ENCODE measurements at places on chromosomes 4 and X.

DNA sequence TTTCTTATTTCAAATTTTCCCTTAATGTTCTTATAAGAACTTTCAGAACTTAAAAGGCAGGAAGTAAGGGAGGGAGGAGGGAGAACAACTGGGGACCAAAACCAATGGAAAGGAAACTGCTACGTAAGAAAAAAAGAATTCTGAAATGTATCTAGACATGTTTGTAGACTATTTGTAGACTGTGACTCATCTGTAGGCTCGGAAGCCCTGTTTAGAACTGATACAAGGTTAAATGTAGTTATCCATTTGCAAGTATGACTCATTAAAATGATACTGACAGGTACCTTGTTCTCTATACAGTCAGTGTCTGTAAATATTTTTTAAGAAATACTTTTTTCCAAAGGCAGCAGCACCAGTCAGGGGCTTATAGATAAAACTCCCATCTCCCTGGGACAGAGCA lies 202.0 kb downstream of the DHX15 start:
- no peaks in the 10 kb centered on the region for H3K27me3 ChIP-seq
- no peak for DNase-seq
- H3K36me3 ChIP-seq, result no peaks in the 10 kb centered on the region
- no peaks in the 10 kb centered on the region for H3K4me1 ChIP-seq
- H3K4me3 ChIP-seq, result no peak overlapping the region

GRCh38 chr4:14888790-14889572 lies 113.3 kb upstream of the CPEB2 start:
- H3K27ac ChIP-seq, result no peak overlapping the region
- H3K27me3 ChIP-seq, result no peaks in the 10 kb centered on the region
- H3K4me3 ChIP-seq, result no peak overlapping the region
- no peaks in the 10 kb centered on the region for H3K36me3 ChIP-seq
- no peaks in the 10 kb centered on the region for H3K4me1 ChIP-seq

DNA sequence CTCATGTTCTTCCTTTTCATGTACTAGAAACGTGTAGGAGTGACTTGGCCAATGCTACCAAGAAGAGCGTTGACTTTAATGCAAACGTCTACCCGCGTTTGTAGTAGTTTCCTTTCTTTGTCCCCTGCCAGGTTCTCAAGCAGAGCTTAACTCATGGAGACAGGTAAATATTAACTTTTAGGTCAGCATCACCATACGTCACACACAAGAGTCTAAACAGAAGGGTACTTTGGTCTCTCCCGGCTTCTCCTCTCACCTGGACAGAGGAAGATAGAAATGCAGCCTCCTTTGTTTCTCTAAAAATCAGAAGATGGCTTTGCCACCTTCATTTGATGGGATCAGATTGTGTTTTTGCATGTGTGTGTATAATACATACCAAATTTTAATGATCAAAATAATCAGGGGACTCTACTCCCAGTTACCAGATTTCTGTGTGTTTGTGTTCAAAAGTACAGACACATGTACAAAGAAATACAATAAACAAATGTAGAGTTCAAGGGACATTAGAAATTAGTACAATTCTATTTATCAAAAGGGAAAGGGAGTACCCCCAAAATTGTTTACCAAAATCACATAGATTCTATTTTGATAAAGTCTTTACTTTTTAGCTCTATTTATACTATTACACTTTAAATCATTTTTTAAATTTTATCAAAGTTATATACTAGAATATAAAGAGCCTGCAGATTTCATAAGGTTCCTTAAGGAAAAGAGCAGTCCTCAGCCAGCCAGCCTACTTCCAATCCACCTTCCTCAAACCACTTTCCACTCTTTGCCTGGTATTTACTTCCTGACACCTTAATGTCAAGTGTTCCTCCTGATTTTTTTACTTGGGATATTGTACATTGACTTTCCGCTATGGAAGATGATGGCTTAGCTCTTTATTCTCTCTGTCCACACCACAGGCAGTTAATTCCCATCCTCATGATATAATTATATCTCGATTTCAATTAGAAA lies 195.5 kb downstream of the RELL1 start:
- H3K36me3 ChIP-seq, result no peaks in the 10 kb centered on the region
- H3K27ac ChIP-seq, result peak overlapping the region; percentile 56
- no peaks in the 10 kb centered on the region for H3K27me3 ChIP-seq
- no peak overlapping the region for H3K4me3 ChIP-seq

- H3K4me3 ChIP-seq, result no peak overlapping the region
- H3K4me1 ChIP-seq, result no peaks in the 10 kb centered on the region
- DNase-seq, result no peak
- H3K36me3 ChIP-seq, result no peaks in the 10 kb centered on the region
- no peak overlapping the region for H3K27ac ChIP-seq
These were observed 20.5 kb downstream of the PSMD10 start for GRCh38 chrX:108070891-108071290.

DNA sequence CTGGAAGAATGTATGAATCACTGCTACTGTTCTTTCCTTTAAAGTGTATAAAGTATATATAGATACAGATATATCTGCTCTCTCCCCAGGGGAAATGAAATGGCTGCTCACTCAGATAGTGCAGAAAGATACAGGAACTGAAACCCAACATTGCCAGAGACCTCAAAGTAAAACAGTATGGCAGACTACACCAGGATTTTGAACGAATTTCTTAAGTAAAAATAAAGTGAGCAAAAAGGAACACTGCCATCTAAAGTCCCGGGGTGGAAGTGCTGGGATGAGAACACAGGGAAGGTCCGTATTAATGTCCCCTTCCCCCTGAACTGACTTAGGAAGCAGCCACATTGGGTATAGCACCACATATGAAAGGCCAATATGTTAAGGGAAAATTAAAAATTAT lies 93.4 kb downstream of the TMA16 start:
- no peaks in the 10 kb centered on the region for H3K4me1 ChIP-seq
- H3K4me3 ChIP-seq, result no peak overlapping the region
- H3K27ac ChIP-seq, result no peak overlapping the region

GRCh38 chr4:3202836-3203820 lies 45.8 kb upstream of the MSANTD1 start:
- peaks cover 37% of the 10 kb centered on the region for H3K4me1 ChIP-seq
- peaks cover 20% of the 10 kb centered on the region for H3K36me3 ChIP-seq
- peak overlapping the region; percentile 86 for H3K27ac ChIP-seq

- H3K36me3 ChIP-seq, result no peaks in the 10 kb centered on the region
- no peak for DNase-seq
- H3K4me3 ChIP-seq, result no peak overlapping the region
- peaks cover 60% of the 10 kb centered on the region for H3K4me1 ChIP-seq
These were observed 3.3 kb downstream of the MYL5 start for GRCh38 chr4:677431-678293.

GRCh38 chr4:143118663-143119062 lies 66.1 kb upstream of the USP38 start:
- no peaks in the 10 kb centered on the region for H3K27me3 ChIP-seq
- no peaks in the 10 kb centered on the region for H3K4me1 ChIP-seq
- no peak overlapping the region for H3K27ac ChIP-seq
- no peaks in the 10 kb centered on the region for H3K36me3 ChIP-seq
- no peak overlapping the region for H3K4me3 ChIP-seq

- peak; percentile 80 for DNase-seq
- peak overlapping the region; percentile 96 for H3K27ac ChIP-seq
- H3K4me1 ChIP-seq, result peaks cover 47% of the 10 kb centered on the region
These were observed 836 bp upstream of the LNX1 start for GRCh38 chr4:53592122-53592521.

GRCh38 chrX:136712650-136713310 lies 64.8 kb downstream of the CD40LG start:
- H3K4me3 ChIP-seq, result no peak overlapping the region
- H3K27me3 ChIP-seq, result no peaks in the 10 kb centered on the region
- H3K36me3 ChIP-seq, result no peaks in the 10 kb centered on the region

DNA sequence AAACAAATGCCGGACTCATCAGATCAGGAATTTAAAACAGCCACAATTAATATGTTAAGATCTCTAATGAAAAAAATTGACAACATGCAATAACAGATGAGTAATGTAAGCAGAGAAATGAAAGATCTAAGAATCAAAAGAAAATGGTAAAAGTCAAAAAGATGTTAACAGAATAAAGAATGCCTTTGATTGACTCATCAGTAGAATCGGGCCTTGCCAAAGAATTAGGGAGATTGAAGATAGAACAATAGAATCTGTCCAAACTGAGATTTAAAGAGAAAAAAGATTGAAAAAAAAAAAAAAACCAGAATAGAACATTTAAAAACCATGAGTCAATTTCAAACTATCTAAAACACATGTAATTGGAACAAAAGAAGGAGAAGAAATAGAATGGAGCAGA lies 25.9 kb upstream of the GUCY1A1 start:
- H3K4me1 ChIP-seq, result no peaks in the 10 kb centered on the region
- H3K27ac ChIP-seq, result no peak overlapping the region
- DNase-seq, result no peak
- no peaks in the 10 kb centered on the region for H3K36me3 ChIP-seq
- H3K27me3 ChIP-seq, result no peaks in the 10 kb centered on the region

DNA sequence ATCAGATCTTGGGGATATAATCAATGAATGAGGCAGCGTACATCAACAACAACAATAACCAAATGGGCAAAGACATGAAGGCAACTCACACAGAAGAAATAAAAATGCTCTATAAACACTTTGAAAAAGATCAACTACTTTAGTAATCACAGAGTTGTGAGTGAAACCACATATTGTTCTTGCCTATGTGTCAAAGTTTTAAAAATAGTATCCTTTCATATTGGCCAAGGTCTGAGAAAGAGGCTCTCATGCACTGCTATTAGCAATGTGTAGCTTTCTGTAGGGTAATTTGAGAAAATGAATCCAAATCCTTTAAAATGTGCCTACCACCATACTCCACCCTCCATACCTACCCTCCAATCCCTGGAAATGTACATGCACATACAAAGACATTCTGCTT lies 25.0 kb downstream of the COQ2 start:
- H3K4me3 ChIP-seq, result no peak overlapping the region
- H3K36me3 ChIP-seq, result no peaks in the 10 kb centered on the region
- peaks cover 15% of the 10 kb centered on the region for H3K4me1 ChIP-seq

GRCh38 chr4:105624530-105624929 lies 72.1 kb downstream of the ARHGEF38 start:
- H3K27me3 ChIP-seq, result no peaks in the 10 kb centered on the region

DNA sequence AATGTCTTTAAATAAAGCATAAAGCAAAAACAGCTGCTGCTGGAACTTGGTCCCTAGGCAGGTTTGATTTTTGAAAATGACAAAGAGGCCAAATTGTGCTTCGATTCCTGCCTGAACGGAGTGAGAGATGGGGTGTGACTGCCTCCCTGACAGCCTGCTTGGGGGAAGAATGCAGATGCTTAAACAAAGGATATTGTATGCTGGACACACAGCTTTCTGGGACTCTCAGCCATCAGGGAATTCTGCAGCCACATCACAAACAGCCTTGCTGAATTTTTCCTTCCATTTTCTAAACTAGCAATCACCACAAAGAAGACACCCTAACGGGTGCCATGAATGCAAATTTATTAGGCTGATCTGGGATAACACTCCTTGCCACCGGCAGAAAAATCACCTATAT lies 83.9 kb upstream of the CPEB2 start:
- H3K27me3 ChIP-seq, result no peaks in the 10 kb centered on the region
- H3K36me3 ChIP-seq, result no peaks in the 10 kb centered on the region
- H3K4me3 ChIP-seq, result no peak overlapping the region
- no peaks in the 10 kb centered on the region for H3K4me1 ChIP-seq
- no peak for DNase-seq

GRCh38 chr4:54840430-54840829 lies 182.7 kb downstream of the KIT start:
- no peaks in the 10 kb centered on the region for H3K4me1 ChIP-seq
- no peaks in the 10 kb centered on the region for H3K36me3 ChIP-seq
- no peak for DNase-seq
- no peaks in the 10 kb centered on the region for H3K27me3 ChIP-seq

DNA sequence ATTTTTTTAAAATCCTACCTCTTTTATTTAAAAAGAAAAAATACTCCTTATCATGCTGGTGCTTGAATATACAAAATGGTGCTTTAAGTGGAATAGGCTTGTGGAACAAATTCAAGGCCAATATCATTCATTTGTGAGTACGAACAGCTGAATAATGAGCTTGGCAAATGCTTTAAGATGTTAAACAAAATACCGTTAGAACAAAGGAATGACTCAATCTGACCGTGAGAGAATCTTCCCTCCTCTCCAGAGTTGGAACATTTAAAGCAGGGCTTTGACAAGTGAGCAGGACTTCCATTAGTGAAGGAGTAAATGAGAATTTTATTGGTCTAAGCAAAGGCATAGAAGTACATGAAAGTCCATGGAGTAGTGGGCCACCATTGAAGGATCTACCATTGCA lies 74.5 kb downstream of the DCLK2 start:
- H3K36me3 ChIP-seq, result no peaks in the 10 kb centered on the region
- no peak overlapping the region for H3K27ac ChIP-seq
- DNase-seq, result no peak
- no peak overlapping the region for H3K4me3 ChIP-seq

DNA sequence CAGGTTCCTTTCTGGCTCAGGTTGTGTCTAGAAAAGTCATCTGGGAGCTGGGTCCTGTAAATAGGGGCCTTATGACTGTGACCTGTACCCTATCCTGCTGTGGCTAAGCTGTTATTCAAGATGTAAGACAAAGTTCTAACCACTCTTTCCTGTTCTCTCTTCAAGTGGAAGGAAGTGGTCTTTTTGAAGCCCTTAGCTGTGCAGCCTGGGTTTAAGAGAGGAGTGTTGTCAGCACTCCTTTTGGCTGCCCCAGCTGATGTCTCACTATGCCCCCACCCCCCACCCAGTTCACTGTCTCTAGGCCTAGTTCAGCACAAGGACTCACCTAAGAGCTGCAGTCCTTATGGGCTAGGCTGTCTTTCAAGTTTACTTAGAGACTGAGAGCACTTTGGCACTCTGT lies 1069.5 kb downstream of the FAM133A start:
- H3K36me3 ChIP-seq, result no peaks in the 10 kb centered on the region
- DNase-seq, result no peak
- H3K4me3 ChIP-seq, result no peak overlapping the region
- no peak overlapping the region for H3K27ac ChIP-seq
- H3K27me3 ChIP-seq, result no peaks in the 10 kb centered on the region

- no peak overlapping the region for H3K27ac ChIP-seq
- no peaks in the 10 kb centered on the region for H3K36me3 ChIP-seq
- H3K4me3 ChIP-seq, result no peak overlapping the region
These were observed 60.8 kb downstream of the DDX60 start for GRCh38 chr4:168257768-168258167.

DNA sequence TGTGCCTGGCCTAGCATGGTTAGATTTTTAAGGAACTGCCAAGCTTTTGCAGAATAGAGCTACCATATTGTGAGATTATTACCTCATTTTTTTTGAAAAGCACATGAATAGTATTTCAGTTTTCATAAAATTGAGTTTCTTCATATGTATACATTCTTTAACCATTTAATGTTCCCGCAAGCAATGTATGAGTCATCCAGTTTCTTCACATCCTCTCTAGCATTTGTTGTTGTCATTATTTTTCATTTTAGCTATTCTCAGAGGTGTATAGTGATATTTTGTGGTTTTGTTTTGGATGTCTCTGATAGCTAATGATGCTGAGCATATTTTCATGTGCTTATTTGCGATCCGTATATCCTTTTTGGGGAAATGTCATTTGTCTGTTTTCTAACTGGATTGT lies 74.9 kb downstream of the GLUD2 start:
- H3K27ac ChIP-seq, result no peak overlapping the region
- H3K36me3 ChIP-seq, result no peaks in the 10 kb centered on the region
- H3K27me3 ChIP-seq, result no peaks in the 10 kb centered on the region
- no peaks in the 10 kb centered on the region for H3K4me1 ChIP-seq
- no peak overlapping the region for H3K4me3 ChIP-seq

GRCh38 chr4:70666369-70666768 lies at the start of gene JCHAIN:
Gene JCHAIN (minus strand): TSS chr4:70666508. CDS start chr4:70666490, 18 bp downstream.
- H3K27me3 ChIP-seq, result no peaks in the 10 kb centered on the region
- no peaks in the 10 kb centered on the region for H3K4me1 ChIP-seq
- H3K4me3 ChIP-seq, result no peak within 1 kb of the TSS
- H3K27ac ChIP-seq, result no peak within 1 kb of the TSS
- DNase-seq, result no peak

Data from body of pancreas (tissue), 4 donors.